Stimulated activated CD4-positive, alpha-beta T cell treated with anti-CD3 and anti-CD28 coated beads, Interleukin-15, amount 100 ng/mL, for 1 hour (primary cell): ENCODE measurements at places on chromosomes 2 and 18.

- no peak for DNase-seq
Measured at GRCh38 chr2:205060269-205060668, 515.0 kb downstream of the PARD3B start.

DNA sequence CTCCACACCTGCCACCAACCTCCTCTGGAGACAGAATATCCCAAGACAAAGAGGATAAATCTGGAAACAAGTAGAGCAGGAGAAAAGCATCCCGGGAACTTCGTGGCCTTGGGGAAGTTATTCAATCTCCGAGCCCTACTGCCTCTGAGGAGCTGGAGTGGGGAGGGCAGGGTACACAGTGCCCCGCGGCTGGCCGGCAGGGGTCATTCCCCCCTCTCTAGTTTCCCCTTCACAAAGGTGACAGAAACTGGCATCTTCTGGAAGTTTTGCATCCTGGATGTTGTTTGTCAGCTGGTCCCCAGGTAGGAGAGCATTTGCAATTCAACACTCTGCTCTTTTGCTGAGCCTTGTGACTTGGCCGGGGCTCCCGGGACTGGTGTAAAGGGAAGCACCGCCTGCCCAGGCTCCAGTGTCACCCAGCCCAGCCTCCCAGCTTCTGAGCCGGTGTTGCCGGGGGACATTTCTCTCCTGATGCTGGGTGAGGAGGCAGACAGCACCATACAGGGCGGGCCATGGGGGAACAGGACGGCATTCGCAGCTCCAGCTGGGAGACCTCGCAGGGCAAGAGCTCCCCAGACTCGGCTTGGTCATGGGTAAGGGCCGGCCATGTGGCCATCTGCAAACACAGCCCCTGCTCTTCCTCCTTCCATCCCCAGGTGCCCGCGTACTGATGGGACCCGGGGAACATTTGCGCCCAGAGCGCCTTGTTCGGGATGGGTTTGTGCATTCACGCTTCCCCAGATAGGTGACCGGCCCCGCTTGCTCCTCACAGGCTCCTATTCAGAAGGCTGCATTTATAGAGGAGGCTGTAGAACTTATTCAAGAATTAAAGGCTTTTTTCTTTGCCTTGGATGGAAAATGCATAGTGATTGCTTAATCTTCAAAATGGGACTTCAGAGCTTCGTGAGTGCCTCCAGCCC is 7.4 kb upstream of the NTSR2 start:
- no peak for DNase-seq

GRCh38 chr2:201854841-201855240 is 48.5 kb downstream of the CDK15 start:
- no peak for DNase-seq

- no peak for DNase-seq
Measured at GRCh38 chr18:8264861-8265411, 344.3 kb upstream of the RAB12 start.

GRCh38 chr2:152730591-152731333 is 12.3 kb downstream of the ARL6IP6 start:
- DNase-seq, result no peak

GRCh38 chr18:79687806-79688205 is 8.2 kb downstream of the CTDP1 start:
- no peak for DNase-seq

- no peak for DNase-seq
Measured at GRCh38 chr2:61707984-61708852, 145.6 kb downstream of the FAM161A start.

DNA sequence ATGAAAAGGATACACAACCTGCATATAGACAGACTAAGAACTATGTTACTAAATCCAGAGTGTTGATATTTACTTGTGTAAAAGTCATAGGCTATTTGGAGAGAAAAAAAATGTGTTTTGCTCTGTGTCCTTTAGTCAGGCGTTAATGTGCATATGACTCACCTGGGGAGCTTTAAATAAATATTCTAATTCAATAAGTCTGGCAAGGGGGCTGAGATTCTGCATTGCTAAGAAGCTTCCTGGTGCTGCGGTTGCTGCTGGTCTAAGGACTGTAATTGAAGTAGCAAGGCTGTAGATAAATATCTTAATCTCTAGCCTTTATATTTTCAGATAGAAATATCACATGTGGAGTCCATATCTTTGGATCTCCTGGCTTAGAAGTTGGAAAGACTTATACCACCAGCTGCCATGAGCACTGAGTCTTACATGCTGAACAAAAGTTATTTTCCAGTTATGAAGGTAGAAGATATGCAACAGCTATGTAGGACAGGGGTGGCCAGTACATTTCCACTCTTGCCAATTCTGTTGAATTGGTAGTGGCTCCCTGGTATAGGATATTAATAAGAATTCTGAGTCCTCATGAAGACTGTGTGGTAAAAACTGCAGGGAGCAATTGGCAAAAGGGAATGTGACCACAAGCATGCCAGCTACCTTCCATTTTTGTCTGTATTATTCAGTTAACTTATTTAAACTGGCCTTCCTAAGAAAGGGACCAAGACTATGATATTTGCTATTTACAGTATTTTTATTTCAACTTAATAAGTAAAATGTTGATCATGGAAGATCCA is 4.8 kb downstream of the SPAG16 start:
- DNase-seq, result no peak

GRCh38 chr2:45654250-45654649 is 2.8 kb downstream of the PRKCE start:
- DNase-seq, result no peak

GRCh38 chr2:180012523-180012922 is 5.4 kb upstream of the CWC22 start:
- no peak for DNase-seq

GRCh38 chr2:30981510-30981909 is 156.7 kb downstream of the GALNT14 start:
- DNase-seq, result no peak

- no peak for DNase-seq
Measured at GRCh38 chr2:100643467-100643866, 80.7 kb downstream of the PDCL3 start.

GRCh38 chr2:45285311-45285710 is 276.1 kb upstream of the SIX2 start:
- DNase-seq, result no peak

GRCh38 chr2:593356-594026 is 83.7 kb downstream of the TMEM18 start:
- no peak for DNase-seq

- no peak for DNase-seq
Measured at GRCh38 chr18:48992791-48993555, 42.2 kb upstream of the SMAD7 start.

DNA sequence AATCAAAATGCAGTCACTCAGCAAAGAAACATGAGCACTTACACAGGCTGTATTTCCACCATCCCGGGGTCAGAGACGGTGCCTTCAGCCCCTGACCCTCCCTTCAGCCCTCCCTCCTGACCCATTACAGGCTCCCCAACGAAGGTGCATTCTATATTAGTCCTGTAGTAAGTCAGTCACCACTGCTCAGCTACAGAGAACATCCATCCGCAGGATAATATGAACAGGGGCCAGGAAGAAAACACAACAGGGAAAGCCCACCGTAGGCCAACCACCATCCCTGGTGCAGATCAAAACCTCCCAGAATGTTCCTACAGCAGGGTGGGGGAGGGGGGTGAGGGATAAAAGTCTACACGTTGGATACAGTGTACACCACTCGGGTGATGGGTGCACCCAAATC is 15.1 kb downstream of the PXDN start:
- no peak for DNase-seq

- no peak for DNase-seq
Measured at GRCh38 chr18:48917579-48918517, 32.9 kb downstream of the SMAD7 start.

- no peak for DNase-seq
Measured at GRCh38 chr2:149006883-149007543, 31.5 kb upstream of the LYPD6B start.

- DNase-seq, result no peak
Measured at GRCh38 chr2:226405465-226405864, 394.2 kb downstream of the IRS1 start.

DNA sequence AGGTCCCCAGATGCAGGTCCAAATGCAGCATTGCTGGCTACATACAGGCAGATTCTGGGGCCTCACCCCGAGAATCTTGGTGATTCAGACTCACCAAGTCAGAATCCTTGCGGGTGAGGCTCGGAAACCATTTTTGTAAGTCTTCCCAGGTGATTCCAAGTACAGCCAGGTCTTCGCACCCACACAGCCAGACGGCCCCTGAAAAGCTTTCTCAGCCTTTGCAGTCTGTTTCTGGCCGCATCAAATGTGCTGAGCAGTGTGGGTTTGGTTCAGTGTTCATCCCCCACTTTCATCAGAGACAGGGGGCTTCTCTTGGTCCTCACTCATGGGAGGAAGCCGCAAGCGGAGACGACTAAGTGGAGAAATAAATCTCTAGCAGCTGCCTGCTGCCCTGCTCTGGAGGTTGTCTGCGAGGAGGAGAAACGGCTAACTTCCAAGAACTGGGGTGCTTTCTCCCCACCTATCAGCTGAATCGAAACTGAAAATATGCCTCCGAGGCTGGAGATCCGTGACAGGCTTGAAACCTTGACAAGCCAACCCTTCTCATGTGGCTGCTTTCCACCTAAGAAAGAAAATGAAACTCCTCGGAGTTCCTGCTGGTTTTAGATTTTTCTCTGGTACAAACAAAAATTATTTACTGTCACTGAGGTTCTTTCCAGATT is 8.9 kb upstream of the TMEM185B start:
- DNase-seq, result peak; percentile 28

DNA sequence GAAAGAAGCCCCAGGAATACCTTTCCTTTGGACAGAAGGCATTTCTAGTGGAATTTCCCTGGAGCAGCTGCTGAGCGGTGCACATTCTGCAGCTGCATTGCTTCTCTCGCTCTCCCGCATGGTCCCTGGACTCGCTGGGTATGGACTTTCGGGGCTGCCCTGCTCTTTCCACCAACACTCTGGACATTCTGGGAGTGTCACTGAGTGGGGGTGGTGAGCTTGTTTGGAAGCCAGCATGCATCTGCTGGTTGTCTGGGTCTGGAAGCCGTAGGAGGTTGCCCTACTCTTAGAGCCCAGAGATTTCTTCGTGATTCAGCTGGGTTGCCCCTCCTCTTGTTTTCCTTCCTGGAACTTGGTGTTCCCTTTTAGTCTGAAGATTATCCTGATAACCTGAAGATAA is 52.6 kb downstream of the TWIST2 start:
- DNase-seq, result no peak

GRCh38 chr18:68104036-68104435 is 587.5 kb upstream of the DSEL start:
- DNase-seq, result no peak

GRCh38 chr2:226969417-226970080 is 133.7 kb downstream of the RHBDD1 start:
- no peak for DNase-seq

- DNase-seq, result no peak
Measured at GRCh38 chr2:42743659-42743990, 20.3 kb downstream of the OXER1 start.

- no peak for DNase-seq
Measured at GRCh38 chr18:36348971-36349417, 51.5 kb downstream of the FHOD3 start.

DNA sequence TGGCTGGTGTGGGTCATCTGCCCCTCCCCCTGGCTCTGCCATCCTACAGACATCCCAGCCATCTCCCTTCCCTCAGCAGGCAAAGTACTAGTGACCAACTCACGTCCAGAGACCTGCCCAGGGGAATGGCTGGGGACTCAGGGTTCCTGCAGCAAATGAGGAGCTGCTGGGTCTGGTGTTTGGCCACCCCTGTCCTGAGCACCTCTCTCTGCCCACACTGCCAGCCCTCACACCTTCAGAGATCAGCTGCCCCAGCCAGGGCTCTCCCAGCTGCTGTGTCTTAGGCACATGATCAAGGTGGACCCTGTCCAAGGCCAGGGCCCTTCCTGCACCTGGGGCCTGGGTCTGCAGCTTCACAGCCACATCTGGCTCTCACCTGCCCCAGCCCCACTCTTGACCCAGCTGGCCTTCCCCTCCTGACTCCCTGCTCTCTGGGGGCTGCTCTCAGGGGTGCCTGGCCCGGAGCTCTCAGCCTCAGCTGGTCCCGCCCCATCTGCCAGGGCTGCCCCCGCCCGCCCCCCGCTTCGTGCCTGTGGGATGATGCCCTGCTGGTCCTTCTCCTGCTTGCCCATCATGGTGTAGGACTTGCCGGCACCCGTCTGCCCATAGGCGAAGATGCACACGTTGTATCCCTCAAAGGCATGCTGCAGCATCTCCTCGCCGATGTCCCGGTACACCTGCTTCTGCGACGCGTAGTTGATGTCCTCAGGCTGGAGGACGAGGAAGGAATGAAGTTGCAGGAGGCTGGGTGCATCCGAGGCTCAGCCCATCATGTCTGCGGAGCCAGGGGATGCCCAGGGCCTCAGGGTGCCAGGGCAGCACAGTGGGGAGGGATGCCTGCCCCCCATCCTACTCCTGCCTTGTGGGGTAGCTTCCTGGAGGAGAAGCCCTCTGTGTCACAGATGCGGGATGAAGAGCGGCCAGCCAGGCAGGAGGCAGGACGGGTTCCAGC is 32.2 kb downstream of the KIF1A start:
- no peak for DNase-seq

DNA sequence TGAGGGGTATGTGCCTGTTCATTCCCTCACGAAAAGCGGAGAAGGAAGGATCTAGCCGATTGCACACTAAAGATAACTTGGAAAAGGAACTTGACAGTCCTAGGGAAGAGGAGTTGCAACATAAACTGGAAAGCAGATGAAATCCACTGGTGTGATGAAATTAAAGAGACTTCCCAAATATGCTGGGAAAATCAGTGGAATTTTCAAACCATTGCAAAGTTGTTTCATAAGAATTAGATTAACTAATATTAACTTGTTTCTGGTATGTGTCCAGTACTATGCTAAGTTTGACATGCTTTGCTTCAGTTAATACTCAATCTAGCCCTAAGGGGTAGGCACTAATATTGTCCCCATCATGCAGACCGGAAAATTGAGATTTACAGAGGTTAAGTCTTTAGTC is 222.7 kb downstream of the IKZF2 start:
- DNase-seq, result no peak

DNA sequence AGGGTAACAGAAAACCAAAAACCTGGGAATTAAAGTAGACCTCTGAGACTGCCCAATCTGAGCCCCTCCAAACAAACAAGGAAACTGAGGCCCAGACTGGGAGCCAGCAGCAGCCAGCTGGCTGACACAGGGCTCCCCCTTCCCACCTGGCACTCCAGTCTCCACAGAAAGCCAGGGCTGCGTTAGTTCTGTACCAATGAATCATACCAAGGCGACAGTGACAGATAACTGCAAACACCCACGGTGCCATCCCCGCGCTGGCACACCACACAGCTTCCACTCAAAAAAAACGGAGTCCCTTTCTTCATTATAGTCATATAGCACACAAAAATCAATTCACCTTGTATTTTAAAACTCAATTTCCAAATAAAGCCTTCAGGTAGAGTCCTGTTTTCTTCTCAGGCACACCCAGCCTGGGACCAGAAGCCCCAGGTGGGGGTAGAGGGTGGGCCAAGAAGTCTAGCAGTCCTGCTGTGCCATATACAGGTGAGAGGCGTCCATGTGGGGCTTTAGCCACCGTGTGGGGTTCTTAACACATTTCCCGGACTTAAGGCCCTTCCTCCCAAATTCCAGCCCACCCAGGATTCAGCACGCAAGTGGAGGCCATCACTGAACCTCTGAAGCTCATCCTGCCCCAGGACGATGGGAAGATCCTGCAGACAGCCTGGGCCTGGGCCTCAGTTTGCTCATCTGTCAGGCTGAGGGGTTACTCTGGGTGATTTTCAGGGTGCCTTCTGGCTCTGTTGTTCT is 1.2 kb downstream of the PER2 start:
- no peak for DNase-seq

- DNase-seq, result no peak
Measured at GRCh38 chr2:25418944-25419677, 77.4 kb upstream of the DNMT3A start.
